ENCODE measurements at places on chromosomes 2 and 18.

GRCh38 chr2:671072-671471, 6.1 kb downstream of the TMEM18 start:
- peaks cover 9% of the 10 kb centered on the region for H3K4me1 ChIP-seq
- H3K36me3 ChIP-seq = no peaks in the 10 kb centered on the region
- no peaks in the 10 kb centered on the region for H3K27me3 ChIP-seq
- no peak overlapping the region for H3K4me3 ChIP-seq
- no peak overlapping the region for H3K27ac ChIP-seq

DNA sequence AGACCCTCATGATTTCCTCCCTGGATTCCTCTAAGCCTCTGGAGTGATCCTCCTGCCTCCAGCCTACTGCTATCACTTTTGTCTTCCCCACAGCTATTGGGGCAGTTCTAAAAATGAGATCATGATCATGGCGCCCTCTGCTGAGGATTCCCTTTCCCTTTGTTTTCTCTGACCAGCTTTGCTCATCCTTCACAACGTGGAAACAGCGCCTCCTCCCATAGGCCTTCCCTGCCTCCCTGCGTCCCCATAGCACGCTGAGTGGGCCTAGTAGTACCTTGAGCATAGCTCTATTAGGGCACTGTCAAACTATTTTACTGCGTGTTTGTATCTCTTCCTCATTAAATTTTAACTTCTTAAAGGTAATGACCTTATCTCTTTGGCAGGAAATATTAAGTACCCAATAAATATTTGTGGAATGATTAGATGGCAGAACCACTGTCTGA, 207.0 kb upstream of the FANCL start:
- no peak overlapping the region for H3K27ac ChIP-seq
- H3K36me3 ChIP-seq = no peaks in the 10 kb centered on the region
- H3K27me3 ChIP-seq = no peaks in the 10 kb centered on the region
- H3K4me1 ChIP-seq = no peaks in the 10 kb centered on the region
- DNase-seq = peak; percentile 84
- H3K4me3 ChIP-seq = no peak overlapping the region

GRCh38 chr2:159129824-159130223, 156.7 kb downstream of the WDSUB1 start:
- H3K36me3 ChIP-seq = no peaks in the 10 kb centered on the region
- DNase-seq = no peak
- H3K4me1 ChIP-seq = peaks cover 25% of the 10 kb centered on the region
- no peaks in the 10 kb centered on the region for H3K27me3 ChIP-seq

GRCh38 chr2:191653667-191654391, 24.1 kb upstream of the NABP1 start:
- H3K4me3 ChIP-seq = no peak overlapping the region
- H3K27me3 ChIP-seq = no peaks in the 10 kb centered on the region
- no peak for DNase-seq
- no peak overlapping the region for H3K27ac ChIP-seq
- no peaks in the 10 kb centered on the region for H3K4me1 ChIP-seq
- no peaks in the 10 kb centered on the region for H3K36me3 ChIP-seq

GRCh38 chr18:26506012-26506411, 42.3 kb downstream of the KCTD1 start:
- DNase-seq = peak; percentile 24
- no peaks in the 10 kb centered on the region for H3K27me3 ChIP-seq
- no peak overlapping the region for H3K4me3 ChIP-seq

DNA sequence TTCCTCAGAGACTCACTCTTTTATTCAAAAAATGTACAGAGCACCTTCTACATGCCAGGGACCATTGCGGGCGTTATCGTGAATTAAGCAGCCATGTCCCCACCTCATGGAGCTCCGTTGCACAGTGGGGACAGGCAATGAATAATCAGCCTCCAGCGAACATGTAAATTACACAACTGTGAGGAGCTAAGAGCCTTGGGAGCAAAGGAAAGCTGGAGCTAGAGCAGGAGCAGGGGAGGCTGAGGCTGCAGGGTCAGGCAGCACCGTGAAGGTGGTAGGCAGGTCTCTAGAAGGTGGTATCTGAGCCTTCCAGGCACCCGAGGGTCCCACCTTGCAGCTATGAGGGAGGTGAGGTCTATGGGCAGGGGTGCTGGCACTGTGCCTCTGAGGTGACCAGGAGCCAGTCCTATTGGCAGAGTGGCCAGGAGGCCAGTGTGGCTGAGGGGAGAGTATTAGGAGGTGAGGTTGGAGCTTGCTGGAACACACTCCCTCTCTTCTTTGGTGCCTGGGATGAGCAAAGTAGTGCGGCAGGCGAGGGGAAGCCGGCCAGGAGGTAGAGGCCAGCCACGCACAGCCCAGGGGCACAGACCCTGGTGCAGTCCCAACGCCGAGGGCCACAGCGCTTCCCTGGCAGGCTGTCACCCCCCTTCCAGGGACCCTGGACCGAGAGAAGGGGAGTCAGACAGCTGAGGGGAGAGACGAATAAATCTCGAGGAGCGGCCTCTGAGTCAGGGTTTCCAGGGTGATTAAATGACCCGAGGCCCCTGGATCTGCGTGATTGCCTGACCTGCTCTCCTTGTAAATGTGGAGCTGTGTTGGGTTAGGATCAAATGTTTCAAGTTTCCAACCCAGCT, 167.3 kb downstream of the SEPTIN10 start:
- DNase-seq = no peak
- no peak overlapping the region for H3K4me3 ChIP-seq
- H3K27ac ChIP-seq = peak overlapping the region; percentile 5
- no peaks in the 10 kb centered on the region for H3K27me3 ChIP-seq

GRCh38 chr18:27298214-27298804, 113.2 kb upstream of the CHST9 start:
- no peaks in the 10 kb centered on the region for H3K36me3 ChIP-seq
- H3K27ac ChIP-seq = no peak overlapping the region
- DNase-seq = peak; percentile 23
- H3K27me3 ChIP-seq = no peaks in the 10 kb centered on the region
- H3K4me3 ChIP-seq = no peak overlapping the region
- no peaks in the 10 kb centered on the region for H3K4me1 ChIP-seq

GRCh38 chr2:99776906-99777646, 287.3 kb upstream of the REV1 start:
- no peaks in the 10 kb centered on the region for H3K27me3 ChIP-seq
- DNase-seq = no peak
- H3K36me3 ChIP-seq = no peaks in the 10 kb centered on the region
- H3K27ac ChIP-seq = no peak overlapping the region
- H3K4me3 ChIP-seq = no peak overlapping the region

- H3K27me3 ChIP-seq = no peaks in the 10 kb centered on the region
- no peaks in the 10 kb centered on the region for H3K36me3 ChIP-seq
- no peak for DNase-seq
- H3K27ac ChIP-seq = no peak overlapping the region
- H3K4me3 ChIP-seq = no peak overlapping the region
These were observed 37.1 kb downstream of the TACR1 start for GRCh38 chr2:75162259-75162658.

- DNase-seq = no peak
- H3K4me1 ChIP-seq = no peaks in the 10 kb centered on the region
- no peak overlapping the region for H3K27ac ChIP-seq
- no peaks in the 10 kb centered on the region for H3K36me3 ChIP-seq
These were observed 39.9 kb downstream of the BUB1 start for GRCh38 chr2:110638004-110638403.

DNA sequence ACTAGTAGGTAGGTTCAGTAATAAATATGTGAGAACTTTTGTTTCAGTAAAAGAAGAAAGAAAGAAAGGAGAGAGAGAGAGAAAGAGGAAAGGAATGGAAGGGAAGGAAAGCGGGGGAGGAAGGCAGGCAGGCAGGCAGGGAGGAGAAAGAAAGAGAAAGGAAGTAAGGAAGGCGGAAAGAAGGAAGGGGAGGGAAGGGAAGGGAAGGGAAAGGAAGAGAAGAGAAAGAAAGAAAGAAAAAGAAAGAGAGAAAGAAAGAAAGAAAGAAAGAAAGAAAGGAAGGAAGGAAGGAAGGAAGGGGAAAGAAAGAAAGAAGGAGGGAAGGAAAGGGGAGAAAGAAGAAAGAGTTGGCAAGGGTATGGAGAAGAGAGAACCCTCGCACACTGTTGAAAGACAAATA, 67.6 kb downstream of the CD226 start:
- H3K27me3 ChIP-seq = no peaks in the 10 kb centered on the region
- H3K27ac ChIP-seq = no peak overlapping the region
- no peak for DNase-seq
- no peaks in the 10 kb centered on the region for H3K4me1 ChIP-seq

GRCh38 chr2:239636808-239637207, 236.0 kb upstream of the HDAC4 start:
- DNase-seq = no peak
- H3K27ac ChIP-seq = no peak overlapping the region
- no peaks in the 10 kb centered on the region for H3K36me3 ChIP-seq
- no peaks in the 10 kb centered on the region for H3K4me1 ChIP-seq
- no peaks in the 10 kb centered on the region for H3K27me3 ChIP-seq

DNA sequence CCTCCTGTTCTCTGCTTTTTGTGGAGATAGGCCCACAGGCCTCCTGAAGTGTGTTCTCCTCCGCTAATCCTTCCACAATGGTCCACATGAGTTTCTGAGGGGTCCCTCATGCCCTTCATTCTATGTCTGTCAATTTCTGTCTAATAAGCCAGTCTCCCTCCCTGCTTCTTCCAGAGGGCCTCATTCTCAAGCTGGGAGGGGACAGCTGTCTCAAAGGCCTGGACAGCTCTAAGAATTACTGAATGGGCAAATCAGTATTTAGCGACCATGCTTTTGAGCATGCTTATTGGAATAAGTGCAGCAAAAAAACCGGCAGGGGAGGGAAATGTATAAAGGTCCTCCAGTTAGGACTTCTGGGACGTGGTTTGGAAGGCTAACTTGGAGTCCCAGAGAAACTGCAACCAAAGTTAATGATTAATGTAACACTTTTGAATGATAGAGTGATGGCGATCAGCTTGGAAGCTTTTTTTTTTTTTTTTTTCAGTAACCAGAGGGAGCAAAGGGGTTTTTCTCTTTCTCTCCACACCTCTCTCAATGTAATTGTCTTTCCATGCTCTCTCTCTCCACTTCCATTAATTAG, 890.7 kb upstream of the POU3F3 start:
- no peaks in the 10 kb centered on the region for H3K4me1 ChIP-seq
- H3K27me3 ChIP-seq = peaks cover 2% of the 10 kb centered on the region
- H3K36me3 ChIP-seq = no peaks in the 10 kb centered on the region
- H3K27ac ChIP-seq = no peak overlapping the region

- no peak overlapping the region for H3K4me3 ChIP-seq
- DNase-seq = no peak
- peaks cover 18% of the 10 kb centered on the region for H3K4me1 ChIP-seq
- no peaks in the 10 kb centered on the region for H3K36me3 ChIP-seq
- H3K27ac ChIP-seq = no peak overlapping the region
- H3K27me3 ChIP-seq = no peaks in the 10 kb centered on the region
These were observed 1.8 kb upstream of the ACVR1 start for GRCh38 chr2:157877761-157878400.

GRCh38 chr2:23662941-23663920, 263.7 kb downstream of the ATAD2B start:
- H3K36me3 ChIP-seq = no peaks in the 10 kb centered on the region
- H3K27me3 ChIP-seq = no peaks in the 10 kb centered on the region
- no peak overlapping the region for H3K27ac ChIP-seq
- no peak for DNase-seq
- no peak overlapping the region for H3K4me3 ChIP-seq

DNA sequence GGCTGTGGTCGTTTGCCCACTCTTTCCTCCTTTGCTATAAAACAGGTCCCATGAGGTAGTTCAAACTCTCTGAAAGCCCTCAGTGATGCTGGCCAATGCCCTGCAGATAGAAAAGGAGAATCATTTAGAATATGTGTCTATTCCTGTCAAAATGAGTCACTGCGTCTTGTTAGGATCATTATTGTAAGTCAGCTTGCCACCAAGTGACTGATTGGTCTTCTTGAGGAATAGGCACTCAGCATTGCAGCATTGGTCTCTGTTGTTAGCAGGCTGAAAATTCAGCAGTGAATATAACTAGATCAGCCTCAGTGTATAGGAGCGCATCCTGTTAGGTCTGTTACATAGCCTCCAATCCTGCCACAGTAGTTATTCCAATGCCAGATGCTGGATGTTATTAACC, 28.9 kb downstream of the PRKRA start:
- H3K36me3 ChIP-seq = no peaks in the 10 kb centered on the region
- H3K4me1 ChIP-seq = no peaks in the 10 kb centered on the region
- DNase-seq = no peak

DNA sequence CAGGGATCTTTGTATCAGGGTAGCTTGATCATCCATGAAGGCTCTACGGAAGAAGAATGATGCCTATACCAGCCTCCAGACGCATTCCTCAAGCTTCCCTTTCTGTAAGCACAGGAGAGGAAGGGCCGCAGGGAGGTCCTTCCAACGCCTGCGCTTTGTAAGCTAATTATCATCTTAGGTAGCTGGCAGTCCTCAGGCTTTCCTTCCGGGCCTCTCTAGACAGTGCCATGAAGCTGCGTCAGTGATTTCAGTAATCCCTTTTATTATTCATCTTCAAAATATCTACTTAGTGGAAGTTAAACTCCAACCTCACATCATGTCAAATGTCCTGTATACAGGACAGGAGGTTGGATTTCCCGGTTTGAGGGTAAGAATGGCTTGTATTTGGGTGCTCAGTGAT, 92.3 kb downstream of the ETAA1 start:
- no peak for DNase-seq
- no peaks in the 10 kb centered on the region for H3K27me3 ChIP-seq
- H3K4me3 ChIP-seq = no peak overlapping the region
- no peaks in the 10 kb centered on the region for H3K4me1 ChIP-seq

GRCh38 chr2:12397854-12398253, 318.9 kb upstream of the TRIB2 start:
- DNase-seq = no peak
- no peaks in the 10 kb centered on the region for H3K4me1 ChIP-seq
- H3K36me3 ChIP-seq = no peaks in the 10 kb centered on the region
- no peaks in the 10 kb centered on the region for H3K27me3 ChIP-seq
- H3K4me3 ChIP-seq = no peak overlapping the region

- no peaks in the 10 kb centered on the region for H3K36me3 ChIP-seq
- DNase-seq = no peak
- no peak overlapping the region for H3K4me3 ChIP-seq
These were observed 89.1 kb upstream of the LHCGR start for GRCh38 chr2:48844417-48845155.

GRCh38 chr18:59694824-59695223, 2.4 kb downstream of the CCBE1 start:
- H3K36me3 ChIP-seq = no peaks in the 10 kb centered on the region
- H3K4me1 ChIP-seq = peaks cover 24% of the 10 kb centered on the region
- no peak overlapping the region for H3K4me3 ChIP-seq
- H3K27me3 ChIP-seq = peaks cover 83% of the 10 kb centered on the region
- H3K27ac ChIP-seq = no peak overlapping the region
- DNase-seq = no peak

DNA sequence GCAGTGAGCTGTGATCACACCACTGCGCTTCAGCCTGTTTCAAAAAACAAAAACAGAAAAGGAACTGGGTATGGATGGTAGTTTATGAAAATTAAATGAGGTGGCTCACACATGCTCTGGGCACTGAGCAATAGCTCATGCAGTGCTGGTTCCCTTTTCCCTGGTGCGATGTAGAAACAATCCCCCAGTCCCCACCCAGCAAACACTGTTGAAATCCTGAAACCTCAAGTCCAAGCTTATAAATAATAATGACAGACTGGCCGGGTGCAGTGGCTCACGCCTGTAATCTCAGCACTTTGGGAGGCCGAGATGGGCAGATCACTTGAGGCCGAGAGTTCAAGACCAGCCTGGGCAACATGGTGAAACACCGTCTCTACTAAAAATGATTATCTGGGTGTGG, 55.4 kb upstream of the SMAD2 start:
- no peak overlapping the region for H3K4me3 ChIP-seq
- H3K4me1 ChIP-seq = no peaks in the 10 kb centered on the region
- H3K36me3 ChIP-seq = no peaks in the 10 kb centered on the region
- H3K27ac ChIP-seq = no peak overlapping the region
- no peak for DNase-seq

GRCh38 chr2:128388499-128388941, 69.9 kb upstream of the HS6ST1 start:
- H3K4me3 ChIP-seq = no peak overlapping the region
- no peaks in the 10 kb centered on the region for H3K36me3 ChIP-seq
- peak; percentile 48 for DNase-seq

Data from hepatocyte (in vitro differentiated cells).